ENCODE measurements at places on chromosomes 7 and 10.
A peak's percentile ranks its signal among the peaks of the same experiment; 100 is the strongest.

GRCh38 chr10:104127411-104127810, 5.4 kb downstream of the SFR1 start:
- no peak for DNase-seq

GRCh38 chr10:7488418-7488829, 77.6 kb upstream of the SFMBT2 start:
- no peak for DNase-seq

DNA sequence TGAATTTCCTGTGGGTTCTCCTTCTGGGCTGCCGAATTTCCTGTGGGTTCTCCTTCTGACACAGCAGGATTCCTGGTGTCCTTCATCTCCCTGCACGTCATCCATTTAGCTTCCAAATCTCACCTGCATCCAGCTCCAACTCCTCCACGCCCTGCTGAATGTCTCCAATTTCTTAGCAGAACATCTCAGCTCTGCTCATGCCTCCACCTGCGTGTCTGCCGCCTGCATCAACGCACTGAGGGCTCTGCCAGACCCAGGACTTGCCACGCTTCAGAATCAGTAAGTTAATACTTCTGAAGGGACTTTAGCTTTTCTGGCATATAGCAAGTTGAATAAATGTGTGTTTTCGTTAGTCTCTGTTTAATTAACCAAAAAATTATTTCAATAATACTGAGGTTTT, 31.1 kb upstream of the VIPR2 start:
- DNase-seq: no peak

DNA sequence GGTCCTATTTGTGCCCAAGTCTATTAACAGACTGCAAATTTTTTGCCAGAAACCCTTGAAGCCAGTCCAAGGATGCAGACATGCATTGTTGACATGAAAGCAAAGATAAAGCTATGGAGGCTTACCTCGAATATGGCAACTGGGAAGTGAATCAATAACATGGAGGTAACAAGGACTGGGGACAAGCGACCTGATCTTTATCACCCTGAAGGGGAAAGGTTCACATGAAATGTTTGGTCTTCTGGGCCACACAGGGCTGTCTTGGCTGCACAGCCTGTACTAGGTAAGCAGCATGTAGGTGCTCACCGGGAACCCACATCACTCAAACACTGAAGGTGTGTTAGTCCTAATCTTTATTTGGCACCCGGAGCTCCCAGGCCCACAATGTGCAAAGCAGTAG, 17.9 kb downstream of the ERCC6 start:
- no peak for DNase-seq

DNA sequence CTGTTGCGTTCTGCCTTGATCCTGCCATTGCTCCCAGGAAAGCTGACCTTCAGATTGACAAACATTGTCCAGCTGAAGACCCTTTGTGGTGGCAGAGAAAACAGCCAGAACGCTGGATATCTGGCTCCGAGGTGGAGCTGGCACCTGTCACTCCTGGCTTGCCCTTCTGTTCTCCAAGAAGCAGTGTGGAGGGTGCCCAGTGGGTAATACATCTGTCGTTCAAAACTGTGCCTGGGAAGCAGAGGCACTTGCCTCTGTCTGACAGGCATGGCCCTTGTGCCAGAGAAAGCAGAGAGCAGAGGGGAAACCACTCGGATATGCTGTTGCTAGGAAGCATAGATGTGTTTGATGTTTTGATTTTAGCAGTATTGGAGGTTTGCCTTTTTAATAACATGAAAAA, 231.4 kb downstream of the BMPER start:
- DNase-seq: no peak

DNA sequence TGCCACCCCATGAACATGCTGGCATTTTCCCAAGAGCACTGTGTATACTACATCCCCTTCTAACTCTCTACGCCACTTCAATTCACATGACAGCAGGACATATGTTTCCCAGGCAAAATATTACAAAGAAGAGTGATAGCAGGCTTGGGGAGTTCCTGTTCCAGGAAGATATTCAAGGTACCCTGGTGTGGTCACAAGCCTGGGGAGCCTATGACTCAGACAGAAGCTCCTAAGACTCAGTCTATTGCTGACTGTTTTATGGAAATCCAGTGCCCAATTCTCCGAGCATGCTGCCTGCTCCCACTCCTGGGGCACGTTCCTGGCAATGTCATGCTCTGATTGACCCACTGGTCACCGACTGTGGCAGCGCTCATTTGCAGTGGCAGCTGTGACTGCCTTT, 23.5 kb upstream of the ABLIM1 start:
- no peak for DNase-seq

GRCh38 chr7:121741896-121742295, 131.1 kb upstream of the PTPRZ1 start:
- DNase-seq: no peak

GRCh38 chr7:13496976-13497375, 492.5 kb downstream of the ETV1 start:
- DNase-seq: no peak

DNA sequence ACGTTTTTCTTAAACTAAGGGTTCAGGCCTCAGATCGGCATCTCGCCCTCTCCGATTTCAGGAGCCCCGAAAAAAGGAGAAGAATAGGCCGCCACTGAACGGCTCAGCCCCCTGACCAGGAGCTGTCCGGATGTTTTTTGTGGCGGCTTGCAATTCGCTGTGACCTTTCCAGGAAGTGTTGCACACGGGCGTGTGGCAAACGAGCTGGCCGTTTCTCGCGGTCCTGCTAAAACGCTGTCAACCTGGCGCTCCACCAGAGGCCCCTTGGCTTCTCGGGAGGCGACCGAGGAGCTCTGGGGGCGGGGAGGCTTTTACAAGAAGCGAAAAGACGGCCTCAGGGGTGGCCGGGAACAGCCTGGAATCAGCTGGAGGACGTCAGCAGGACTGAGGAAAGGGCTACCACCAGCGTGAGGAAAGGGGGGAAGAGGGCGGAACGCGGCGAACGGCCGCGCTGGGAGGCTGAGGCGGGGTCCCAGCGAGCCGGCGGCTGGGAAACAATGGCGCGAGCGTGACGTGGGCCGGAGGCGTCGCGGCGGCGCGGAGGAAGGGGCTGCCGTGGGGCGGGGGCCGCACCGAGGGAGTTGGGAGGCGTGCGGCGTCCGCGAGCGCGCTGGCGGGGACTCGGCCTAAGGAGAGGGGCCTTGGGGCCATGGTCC, 493 bp downstream of the NT5C2 start:
- peak; percentile 87 for DNase-seq

- DNase-seq: no peak
These were observed 10.4 kb downstream of the HTR7 start for GRCh38 chr10:90847436-90847835.

Data from sciatic nerve (tissue), 2 donors.